ENCODE measurements at places on chromosomes 3 and 15.
A peak's percentile ranks its signal among the peaks of the same experiment; 100 is the strongest.

GRCh38 chr15:82044373-82045178 lies 1.2 kb downstream of the MEX3B start:
- no peak for DNase-seq

DNA sequence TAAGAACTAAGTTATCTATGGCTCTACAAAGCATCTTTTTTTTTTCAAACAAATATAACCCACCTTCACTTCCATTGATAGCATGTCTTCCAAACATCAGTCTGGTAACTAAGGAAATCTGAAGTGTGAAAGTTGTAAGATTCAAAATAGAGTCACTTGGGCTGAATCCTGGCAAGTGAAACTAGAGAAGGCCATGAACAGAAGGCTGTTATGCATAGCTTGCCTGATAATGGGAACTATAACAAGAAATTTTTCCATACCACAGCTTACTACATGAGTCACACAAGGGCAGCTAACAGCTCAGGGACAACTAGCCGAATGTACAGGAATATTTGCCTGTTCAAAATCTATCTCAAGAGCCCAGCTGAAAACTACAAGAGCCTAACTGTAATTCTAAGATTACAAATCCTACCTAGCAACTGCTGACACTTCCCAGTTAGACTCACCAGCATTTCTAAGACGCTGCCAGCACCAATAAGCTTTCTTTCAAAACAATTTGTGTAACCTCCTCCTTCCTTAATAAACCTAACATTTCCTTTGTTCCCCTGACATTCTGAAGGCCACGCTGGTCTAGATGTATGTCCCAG lies 1066.5 kb downstream of the PLOD2 start:
- no peak for DNase-seq

GRCh38 chr3:193996221-193996620 lies 139.7 kb upstream of the HES1 start:
- DNase-seq = no peak

DNA sequence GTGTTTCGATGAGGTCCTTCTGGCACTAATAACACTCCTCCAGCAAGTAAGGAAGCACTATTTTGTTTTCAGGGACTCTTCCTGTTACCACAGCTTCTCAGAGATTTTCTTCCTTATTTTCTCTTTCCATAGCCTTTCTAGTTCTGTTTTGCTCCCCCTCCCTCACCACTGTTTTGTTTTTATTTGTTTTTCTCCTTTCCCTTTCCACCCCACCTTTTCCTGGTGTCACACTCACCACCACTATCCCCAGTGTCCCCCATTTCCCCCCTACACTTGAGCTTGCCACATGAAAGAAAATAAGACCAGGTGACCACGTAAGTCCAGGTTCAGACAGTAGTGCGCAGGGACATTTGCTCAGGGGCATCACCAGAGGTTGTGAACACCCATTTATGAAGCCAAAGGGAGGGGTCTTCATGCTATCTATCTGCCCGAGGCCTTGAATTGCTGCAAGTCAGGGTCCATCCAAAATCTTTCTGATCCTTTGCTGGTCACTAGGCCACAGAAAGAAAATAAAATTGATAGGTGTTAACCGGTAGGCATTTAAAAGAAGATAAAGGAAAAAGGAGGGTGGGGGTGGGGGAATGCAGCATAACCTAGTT lies 1.4 kb upstream of the RFTN1 start:
- no peak for DNase-seq

DNA sequence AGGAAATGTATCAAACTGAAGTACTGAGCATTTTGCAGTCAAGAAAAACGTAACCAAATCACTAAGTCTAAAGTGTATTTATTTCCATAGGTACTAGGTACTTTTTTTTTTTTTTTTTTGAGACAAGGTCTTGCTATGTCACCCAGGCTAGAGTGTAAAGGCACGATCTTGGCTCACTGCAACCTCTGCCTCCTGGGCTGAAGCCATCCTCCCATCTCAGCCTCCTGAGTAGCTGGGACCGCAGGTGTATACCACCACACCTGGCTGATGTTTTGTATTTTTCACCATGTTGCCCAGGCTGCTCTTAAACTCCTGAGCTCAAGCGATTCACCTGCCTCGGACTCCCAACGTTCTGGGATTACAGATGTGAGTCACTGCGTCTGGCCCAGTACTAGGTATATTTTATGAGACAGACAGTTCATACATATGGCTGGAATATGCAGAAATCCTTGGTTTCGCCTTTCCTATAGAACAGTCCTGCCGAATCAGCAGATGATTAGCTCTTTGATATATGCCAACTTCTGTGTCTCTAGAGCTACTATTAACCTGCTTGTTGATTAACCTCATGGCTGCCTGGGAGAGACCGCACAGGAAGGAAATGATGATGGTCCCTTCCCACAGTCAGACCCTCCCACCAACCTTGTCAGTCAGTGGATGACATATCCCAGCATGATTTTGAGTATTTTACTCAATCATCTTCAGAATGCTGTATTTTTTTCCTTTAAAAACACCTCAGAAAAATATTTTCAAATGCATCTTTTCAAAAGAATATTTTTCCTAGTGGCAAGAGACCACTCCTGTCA lies 32.3 kb downstream of the TMOD3 start:
- peak; percentile 32 for DNase-seq

- no peak for DNase-seq
Measured at GRCh38 chr15:29728418-29728817, 93.8 kb downstream of the TJP1 start.

GRCh38 chr3:153055779-153056178 lies 106.2 kb upstream of the RAP2B start:
- no peak for DNase-seq

DNA sequence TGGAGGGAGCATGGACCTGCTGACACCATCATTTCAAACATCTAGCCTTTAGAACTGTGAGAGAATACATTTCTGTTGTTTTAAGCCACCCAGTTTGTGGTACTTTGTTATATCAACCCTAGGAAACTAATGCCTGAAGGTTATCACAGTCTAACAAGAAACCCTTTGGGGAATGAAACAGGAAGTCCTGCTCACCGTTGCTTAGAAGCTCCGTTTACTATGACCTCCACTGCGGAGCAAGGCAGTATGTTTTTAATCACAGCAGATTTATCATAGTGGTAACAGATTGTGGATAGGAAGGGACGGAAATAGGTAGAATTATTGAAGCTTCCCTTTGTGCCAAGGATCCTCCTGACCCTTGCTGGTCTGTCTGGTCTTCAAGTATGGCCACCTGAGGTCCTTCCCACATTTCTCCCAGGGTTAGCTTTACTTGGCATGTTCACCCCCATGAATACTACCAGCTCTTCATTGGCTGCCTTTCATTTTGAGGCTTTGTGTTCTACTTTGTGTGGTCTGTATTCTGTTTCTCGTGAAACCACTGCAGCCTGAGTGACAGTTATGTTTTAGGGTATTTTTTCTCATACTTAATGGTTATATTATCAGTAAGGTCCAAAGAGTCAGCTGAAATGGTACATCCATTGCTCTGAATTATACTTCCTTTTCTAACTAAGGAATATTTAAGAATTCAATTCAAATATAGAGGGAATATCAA lies 201.6 kb downstream of the CHST2 start:
- DNase-seq = no peak

DNA sequence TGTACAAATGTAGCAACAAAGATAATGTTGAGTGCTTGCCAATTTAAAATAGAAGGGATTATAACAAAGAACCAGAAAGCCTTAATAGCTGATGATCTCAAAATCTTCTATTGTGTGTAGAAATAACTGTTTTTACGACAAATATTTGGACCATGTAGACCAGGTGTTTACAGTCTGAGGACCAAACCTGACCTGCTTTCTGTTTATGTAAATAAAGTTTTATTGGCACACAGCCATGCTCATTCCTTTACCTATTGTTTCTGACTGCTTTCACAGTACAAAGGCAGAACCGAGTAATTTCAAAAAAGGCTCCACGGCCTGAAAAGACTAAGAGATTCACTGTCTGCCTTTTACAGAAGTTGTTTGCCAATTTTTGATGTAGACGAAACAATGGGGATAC lies 91.8 kb downstream of the GOLIM4 start:
- no peak for DNase-seq

DNA sequence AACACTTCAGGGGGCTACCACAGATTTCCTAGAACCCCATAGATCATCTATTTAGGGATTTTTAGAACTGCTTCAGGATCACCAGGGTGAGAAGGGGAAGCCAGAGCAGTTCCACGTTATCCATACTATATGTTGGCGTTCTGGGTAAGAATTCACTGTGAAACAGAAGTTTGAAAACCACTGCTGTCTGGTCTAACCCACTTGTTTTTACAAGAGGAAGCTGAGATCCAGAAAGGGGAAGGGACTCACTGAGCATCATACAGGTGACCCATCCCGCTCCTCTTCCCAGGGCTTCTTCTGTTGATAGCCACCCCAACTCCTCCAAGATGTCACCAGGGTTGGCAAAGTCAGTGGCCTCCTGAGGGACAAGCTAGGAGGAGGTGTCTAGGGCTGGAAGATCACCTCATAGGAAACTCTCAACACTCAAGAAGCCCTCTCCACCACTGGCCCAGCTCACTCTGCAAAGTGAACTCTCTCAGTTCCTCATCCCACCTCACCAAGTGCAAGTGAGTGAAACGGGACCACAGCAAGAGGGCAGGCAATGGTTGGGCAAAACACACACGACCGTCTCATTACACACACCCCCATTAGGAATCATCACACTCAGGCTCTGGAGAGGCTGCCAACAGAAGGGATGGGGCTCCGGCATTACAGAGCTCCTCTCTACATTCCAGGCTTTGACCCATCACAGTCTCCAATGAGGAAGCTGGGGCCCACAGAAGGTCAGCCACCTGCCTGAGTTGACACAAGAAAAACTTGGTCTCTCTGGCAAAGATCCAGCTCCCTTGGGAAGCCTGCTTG lies 1.8 kb downstream of the DAPK2 start:
- DNase-seq = no peak

GRCh38 chr3:156750874-156751245 lies 75.3 kb upstream of the LEKR1 start:
- DNase-seq = no peak

DNA sequence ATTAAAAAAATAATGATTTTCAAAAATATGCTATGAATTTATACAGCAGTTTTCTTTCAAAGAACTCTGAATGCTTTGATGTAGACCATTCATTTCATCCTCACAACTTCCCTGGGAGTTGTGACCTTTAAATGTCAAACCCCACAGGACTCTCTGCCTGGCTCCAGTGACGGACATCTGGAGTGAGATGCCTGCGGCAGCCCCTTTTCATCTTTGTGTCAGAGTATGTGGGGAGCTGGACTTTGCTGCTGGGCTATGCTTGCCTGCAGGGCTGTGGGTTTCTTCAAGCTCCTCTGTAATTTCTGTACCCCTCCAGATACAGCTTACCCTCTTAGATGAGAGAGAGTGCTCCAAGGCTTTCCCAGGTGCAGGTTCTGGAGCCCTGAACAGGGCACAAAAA lies 70.6 kb upstream of the RASGRP1 start:
- no peak for DNase-seq

- DNase-seq = no peak
Measured at GRCh38 chr15:66842710-66843441, 140.8 kb downstream of the SMAD6 start.

GRCh38 chr3:108098003-108098370 lies 7.2 kb upstream of the CD47 start:
- DNase-seq = no peak

DNA sequence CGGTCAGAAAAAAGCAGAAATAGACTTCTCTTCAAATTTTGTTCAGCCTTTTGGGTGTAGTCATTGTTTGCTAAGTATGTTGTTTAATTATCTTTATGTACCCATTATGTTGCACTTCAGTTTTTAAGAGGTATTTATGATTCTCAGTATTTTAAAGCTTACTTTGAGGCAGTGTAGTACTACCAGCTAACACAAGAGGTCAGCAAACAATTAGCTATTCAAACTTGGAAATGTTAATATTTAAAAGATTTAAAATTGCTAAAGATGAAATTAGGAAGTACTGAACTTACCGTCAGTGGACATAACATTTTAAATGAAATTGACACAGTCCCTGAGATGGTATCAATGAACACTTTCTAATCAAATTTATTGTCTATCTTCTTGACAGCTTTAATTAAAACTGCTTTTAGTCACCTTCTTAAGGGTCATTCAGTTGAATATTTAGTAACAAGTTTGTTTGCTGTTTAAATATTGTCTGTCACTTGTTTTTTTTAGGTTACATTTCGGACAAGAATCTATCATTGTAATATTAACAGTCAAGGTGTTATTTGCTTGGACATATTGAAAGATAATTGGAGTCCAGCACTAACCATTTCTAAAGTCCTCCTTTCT lies 28.1 kb downstream of the NKIRAS1 start:
- no peak for DNase-seq

DNA sequence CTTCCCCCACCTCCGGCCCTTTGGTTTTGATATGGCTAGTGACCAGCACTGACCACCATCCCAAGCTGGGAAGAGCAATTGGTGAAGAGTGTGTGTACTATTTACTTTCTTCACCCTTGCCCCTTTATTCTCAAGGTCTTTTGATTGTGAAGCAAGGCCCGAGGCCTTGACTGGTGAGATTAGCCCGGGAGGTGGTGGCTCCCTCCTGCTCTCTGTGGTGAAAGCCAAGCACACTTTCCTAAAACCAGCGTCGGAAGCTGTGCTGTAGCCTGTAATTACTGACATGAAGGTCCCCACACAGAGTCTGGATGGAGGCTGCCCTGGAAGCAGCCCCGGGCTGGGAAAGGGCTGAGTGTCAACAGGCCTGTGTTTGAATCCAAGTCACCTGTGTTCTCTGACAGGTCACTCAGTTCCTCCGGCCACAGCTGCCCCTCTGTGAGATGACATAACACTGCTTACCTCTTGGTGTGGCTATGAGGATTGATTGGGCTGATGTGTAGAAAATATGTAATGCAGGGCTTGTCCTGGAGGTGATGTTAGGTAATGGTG lies 60.5 kb upstream of the PRR23C start:
- no peak for DNase-seq

GRCh38 chr3:157107644-157108133 lies 52.3 kb downstream of the CCNL1 start:
- no peak for DNase-seq

DNA sequence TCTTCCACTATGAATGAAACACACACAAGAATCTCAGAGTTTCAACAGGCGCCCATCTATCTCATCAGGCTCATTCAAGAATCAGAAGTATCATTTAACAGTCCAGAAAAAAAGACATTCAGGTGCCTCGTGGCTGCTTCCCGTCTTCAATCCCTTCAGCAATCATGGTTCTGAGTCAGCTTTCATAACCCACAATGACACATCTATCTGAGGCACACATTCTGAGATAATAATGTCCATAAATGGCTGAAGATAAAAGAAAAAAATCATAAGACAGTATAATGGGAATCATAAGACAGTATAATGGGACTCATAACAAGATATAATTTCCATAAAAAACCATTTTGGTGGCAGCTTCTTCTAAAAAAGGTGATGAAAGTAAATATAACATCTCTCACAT lies 52.4 kb downstream of the TNIK start:
- DNase-seq = no peak

- no peak for DNase-seq
Measured at GRCh38 chr3:20103731-20104130, 63.5 kb downstream of the KAT2B start.

- no peak for DNase-seq
Measured at GRCh38 chr15:89506026-89506686, 9.8 kb upstream of the RHCG start.
